Renal cortex interstitium (tissue), 15 donors: ENCODE measurements at places on chromosomes 5 and 9. TPM values are rescaled to one million over a fixed set of nuclear protein-coding genes. Genes with fewer than 3 reads are reported as not detected.

The ADRB2 gene
- polyA plus RNA-seq, result 0.11 TPM

DNA sequence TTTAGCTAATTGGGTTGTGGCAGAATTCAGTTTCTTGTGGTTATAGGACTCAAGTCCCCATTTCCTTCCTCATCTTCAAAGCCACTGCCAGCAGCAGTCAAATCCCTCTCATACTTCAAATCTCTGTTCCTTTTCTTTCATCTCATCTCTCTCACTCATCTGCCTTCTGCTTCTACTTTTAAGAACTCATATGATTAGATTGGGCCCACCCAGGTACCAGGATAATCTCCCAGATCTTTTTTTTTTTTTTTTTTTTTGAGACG, 8.0 kb upstream of the REEP5 start:
- DNase-seq, result no peak

DNA sequence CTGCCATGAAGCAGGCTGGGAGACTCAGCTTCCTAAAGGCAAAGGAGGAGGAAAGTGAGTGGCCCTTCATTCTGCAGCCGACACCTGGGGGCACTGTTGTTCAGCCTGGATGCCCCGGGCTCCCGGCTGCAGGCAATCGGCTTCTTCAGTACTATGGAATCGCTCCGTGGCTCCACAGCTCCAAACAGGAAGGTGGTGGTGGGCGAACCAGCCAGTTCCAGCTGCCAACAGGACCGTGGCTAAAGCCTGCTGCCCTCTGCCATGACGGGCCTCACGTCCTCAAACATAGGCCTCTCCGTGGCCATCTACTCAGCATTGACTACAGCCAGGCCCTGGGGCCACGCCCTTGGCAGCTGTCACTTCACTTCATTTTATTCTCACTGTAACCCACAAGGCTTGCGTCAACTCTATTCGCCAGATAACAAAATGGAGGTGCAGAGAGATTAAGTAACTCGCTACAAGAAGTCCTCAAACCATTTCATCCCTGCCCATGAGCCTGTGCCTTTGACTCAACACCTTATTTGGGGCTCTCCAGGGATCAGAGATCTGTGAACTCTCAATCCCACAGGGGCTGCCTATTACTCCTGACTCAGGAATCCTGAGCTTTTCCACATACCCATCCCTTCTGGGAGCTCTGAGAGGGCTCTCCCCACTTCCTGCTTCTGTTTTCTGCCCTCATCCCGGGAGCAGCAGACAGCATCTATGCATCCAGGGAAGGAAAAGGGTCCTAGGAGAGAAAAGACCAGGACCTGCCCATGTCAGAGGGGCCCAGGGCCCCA, 38.0 kb downstream of the PAX5 start:
- DNase-seq, result no peak

GRCh38 chr9:106731910-106732309, 131.1 kb upstream of the ZNF462 start:
- no peak for DNase-seq

- no peak for DNase-seq
These were observed 227.4 kb downstream of the FSTL4 start for GRCh38 chr5:133384903-133385302.
